Activated CD8-positive, alpha-beta memory T cell treated with anti-CD3 and anti-CD28 coated beads, Interleukin-2, amount 50 U/mL, for 48 hours (primary cell): ENCODE measurements at places on chromosomes 3 and 15.

- no peak for DNase-seq
Observed at GRCh38 chr3:12356996-12357395, 68.1 kb downstream of the PPARG start.

- no peak for DNase-seq
Observed at GRCh38 chr15:57553526-57553925, 38.2 kb upstream of the MYZAP start.

- no peak for DNase-seq
Observed at GRCh38 chr15:74265046-74265639, 29.0 kb downstream of the CCDC33 start.

DNA sequence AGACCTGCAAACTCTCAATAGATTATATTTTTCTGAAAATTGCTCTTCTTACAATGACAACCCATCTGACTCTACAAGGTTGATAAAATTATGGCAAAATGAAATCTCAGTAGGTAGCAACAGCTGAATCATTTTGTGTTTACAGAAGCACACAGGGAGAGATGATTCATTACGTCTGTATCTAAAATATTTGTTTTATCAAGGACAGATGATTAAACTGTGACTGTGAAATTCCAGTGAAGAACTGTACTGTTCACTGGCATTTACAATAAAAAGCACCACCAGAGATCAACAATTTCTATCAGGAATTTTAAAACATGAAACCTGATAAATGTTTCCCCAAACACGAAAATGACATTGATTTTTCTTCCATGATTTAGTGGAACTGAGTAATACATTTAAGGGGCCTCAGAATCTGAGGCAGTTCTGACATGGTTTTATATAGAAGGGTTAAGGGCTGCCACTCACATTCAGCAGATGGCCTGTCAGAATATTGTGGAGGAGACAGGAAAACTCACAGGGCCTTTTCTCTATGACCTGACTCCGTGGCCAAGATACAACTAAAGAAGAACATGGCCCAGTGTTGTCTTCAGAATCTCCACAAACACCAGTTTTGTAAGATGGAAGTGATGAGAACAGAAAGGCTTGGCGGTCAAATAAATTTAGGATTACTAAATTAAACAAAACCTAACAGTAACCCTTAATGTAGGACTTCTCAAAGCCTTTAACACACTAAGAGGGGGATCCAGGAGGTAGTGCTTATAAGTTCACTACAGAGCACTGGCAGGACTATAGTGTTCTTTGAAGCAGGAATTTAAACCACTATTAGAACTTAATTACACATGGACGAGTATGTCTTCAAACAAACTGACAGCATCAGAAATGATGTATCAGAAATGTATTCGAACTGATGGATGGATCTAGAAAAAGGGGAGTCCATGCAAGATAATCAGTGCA lies 25.9 kb downstream of the RAD18 start:
- DNase-seq, result no peak

DNA sequence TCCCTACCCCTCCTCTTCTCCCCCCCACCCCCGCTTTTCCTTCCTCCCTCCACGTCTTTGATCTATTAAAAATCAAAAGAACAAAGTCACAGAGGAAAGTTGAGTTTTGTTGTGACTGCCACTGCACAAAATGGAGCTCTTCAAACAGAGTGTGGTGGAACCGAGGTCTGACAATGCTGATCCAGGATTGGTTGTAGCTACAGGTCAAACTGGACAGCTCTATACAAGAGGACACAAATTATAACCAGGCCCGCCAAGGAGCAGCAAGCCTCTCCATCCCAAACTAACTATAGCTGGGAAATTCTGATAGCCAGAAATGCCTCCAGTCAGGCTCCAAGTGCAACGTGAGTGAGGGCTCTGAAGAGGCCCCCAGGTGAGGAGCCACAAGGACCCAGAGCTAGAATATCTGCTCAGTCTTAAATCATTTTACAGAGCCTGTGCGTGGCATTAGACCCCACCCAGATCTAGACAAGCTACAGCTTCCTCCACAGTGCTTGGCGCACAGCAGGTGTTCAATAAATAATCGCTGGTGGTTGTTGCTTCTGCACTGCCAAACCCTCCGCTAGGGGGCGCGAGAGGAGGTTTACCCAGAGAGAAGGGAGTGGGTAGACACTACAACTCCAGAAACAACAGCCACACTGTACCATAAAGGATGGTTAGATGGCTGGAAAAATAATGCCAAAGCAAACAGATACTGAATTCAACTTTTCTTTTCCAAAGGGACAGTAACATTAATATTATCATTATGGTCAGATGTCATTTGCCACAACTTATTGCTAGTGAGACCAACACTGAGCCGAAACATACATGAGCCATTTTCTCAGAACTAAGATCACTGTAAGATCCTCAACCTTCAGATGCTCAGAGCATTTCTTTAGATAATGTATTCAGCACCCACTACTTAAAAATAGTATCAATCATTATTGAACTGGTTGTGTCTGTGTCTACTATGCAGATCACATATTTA lies 44.6 kb downstream of the ZIC4 start:
- peak; percentile 86 for DNase-seq

DNA sequence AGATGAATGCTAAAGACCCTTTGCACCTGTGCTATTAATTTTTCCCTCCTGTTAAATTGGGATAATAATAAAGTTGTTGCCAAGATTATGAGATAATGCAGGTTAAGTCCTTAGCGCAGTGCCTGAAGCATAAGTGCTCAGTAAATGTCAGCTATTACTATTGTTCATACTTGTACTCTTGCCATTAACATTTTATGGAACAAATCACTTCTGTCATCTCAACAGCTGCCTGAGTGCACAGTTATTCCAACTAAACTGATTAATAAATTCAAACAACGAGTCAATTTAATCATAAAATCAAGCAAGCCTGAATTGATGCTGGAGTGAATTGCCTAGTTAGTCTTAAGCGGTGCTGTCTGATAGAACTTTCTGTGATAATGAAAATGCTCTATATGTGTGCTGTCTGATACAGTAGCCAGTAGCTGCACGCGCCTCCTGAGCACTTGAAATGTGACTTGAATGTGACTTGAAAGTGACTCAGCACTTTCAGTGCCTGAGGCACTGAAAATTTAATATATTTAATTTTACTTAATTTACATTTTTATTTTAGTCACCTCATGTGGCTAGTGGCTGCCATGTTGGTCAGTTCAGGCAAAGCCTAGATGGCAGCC lies 198.7 kb upstream of the PFN2 start:
- DNase-seq, result no peak

DNA sequence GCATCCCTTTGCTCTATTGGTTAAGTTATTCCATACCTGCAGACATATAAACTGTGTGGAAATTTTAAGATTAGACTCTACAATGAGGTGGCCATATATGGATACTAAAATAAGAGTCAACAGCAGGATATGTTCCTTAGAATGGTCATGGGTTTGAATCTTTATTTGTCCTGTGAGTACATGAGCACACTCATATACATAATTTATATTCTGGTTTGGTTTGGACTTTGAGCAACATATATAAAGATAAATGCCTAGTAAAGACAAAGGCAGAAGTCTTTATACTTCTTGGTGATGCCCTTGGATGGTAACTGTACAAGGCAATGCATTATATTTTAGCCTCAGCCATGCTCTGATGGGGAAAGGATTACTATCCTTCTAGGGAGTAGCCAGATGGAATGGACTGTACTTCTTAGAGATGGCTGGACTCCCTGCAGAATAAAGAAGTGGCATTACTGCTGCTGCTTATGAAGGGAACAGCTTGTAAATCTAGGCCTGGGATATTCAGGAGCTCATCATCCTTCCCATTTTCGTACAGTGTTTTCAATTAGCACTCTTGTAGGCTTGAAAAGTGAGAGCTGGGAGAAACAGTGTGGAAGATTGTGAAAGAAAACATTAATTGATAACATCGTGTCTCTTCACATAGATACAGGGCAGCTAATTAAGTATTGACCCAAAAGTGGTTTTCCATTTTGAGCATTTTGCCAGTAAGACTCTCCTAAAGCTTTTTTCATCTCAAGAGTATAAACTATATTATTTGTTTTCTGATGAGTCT lies 60.4 kb downstream of the HMG20A start:
- DNase-seq, result no peak
